Stimulated activated CD4-positive, alpha-beta T cell treated with anti-CD3 and anti-CD28 coated beads, Interleukin-1b, Interleukin-23, amount 100 ng/mL, for 1 hour (primary cell): ENCODE measurements at places on chromosomes 13 and 19.

- no peak for DNase-seq
These were observed 302.9 kb downstream of the LMO7 start for GRCh38 chr13:75938811-75939560.

- DNase-seq: no peak
These were observed at the start of gene CEACAM6 for GRCh38 chr19:41755328-41755913. TSS of gene CEACAM6 (plus strand) at chr19:41755530. CDS start at chr19:41755639, 109 bp downstream.

DNA sequence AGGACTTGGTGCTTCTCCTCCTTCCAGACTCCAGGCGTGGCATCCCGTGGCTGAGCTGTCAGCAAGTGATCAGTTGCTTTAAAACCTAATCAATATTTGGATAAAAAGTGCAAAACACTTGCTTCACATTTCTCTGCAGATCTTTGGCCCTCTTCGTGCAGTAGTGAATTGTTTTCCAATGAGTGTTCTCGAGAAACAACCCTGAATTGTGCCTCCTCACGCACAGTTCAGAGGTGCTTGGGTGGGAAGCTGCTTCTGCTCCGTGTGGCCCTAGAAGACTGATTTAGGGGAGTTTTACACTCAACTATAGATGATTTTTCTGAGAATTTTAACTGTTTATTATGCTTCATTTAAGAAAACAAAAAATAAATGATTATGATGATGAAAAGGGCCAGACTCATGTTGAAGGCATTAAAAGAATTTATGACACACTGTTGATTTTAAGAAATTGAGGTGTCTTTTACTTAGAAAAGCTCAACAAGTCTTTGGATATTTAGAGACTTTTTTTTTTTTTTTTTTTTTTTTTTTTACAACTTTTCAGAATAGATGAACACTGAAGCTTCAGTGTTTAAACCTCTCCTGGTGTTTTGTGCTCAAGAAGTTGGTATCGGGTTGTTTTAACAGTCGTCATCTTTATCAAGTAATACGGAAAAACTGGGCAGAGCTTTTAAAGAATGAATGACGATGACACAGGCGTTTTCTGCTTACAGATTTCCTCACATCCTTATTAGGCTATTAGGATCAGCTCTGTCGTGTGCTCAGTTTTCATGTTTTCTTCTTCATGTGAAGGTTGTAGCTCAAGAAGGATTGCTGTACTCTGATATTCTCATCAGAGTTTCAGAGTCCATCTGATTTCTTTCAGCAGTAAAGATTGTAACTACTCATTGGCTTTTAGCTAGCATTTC is 39.5 kb upstream of the TEX29 start:
- DNase-seq: no peak

DNA sequence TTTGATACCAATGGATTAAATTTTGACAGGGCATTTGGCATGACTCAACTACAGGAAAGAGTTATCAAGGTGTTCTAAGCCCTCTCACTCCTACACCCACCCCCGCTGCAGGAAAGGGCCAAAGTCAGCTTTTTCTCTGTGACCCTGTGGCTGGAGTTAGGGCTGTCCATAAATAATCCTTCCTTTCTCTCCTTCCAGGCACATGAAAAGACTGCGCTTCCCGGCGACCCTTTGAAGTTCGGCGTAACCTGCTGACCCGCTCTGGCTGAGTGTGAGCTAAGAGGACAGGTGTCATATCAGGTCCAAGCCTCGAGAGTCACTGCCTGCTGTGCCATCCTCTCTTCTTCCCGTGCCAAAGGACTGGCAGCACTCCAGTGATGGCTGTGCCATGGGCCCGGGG is 25.6 kb downstream of the ZNF114 start:
- no peak for DNase-seq

DNA sequence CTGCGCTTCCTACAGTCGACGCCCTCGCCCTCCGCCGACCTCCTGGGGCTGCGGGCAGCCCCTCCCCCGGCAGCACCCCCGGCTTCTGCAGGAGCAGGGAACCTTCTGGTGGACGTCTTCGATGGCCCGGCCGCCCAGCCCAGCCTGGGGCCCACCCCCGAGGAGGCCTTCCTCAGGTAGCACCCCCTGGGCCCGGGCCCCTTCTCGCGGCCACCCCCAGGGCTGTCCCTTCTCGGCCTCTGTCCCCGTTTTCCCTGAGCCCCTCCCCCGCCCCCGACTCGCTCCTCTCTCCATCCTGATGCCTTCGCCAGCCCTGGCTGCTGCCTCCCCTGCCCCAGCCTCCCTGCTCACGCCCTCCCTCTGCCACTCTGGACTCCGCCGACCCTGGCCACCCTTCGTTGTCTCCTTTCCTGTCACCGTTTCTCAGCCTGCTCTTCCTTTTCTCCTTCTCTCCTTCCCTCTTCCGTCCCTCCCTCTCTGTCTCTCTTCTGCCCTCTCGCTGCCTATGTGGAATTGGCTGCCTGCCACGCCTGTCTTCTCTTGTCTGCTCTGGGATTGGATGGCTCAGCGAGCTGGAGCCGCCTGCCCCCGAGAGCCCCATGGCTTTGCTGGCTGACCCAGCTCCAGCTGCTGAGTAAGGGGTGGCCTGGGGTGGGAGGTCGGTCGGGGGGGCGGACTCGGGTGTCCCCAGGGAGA is 11.0 kb downstream of the FUZ start:
- no peak for DNase-seq

GRCh38 chr19:4602915-4603314 is 36.4 kb upstream of the TNFAIP8L1 start:
- DNase-seq: no peak

- no peak for DNase-seq
These were observed 43.5 kb upstream of the PCCA start for GRCh38 chr13:100045355-100045754.
